ENCODE measurements at places on chromosomes 12 and 14.
A peak's percentile ranks its signal among the peaks of the same experiment; 100 is the strongest.

- DNase-seq: peak; percentile 67
Observed at GRCh38 chr14:24789378-24789884, 155.4 kb upstream of the GZMB start.

DNA sequence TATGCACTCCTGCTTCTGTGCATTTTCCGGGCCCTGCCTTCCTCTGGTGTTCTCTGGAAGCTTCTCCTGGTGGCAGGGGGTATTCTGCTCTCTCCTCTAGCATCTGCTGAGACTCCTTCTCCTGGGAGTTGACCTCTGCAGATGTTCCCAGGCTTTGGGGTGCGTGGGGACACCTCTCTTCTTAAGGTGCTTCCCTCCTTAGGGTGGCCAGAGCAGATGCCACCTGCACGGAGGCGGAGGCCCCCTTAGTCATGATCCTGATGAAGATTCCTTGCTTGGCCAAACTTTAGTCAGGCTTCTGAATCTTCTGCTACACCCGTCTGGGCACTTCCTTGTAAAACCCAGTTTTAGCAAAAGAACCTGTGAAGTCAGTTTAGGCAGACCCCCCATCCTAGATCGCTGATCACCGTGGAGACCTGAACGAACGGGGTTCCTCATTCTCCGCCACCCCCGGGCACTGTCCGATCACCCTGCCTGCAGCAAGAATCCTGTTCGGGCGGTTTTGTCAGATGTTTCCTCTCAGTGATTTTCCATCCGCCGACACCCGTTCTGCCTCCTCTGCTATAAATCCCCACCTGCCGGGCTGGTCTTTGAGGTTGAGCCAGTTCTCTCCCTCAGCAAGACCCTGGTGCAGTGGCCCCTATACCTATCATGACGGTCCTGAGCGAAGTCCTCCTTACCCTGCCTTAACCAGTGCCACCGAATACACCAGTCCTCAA, 111.9 kb downstream of the CALM1 start:
- no peak for DNase-seq

DNA sequence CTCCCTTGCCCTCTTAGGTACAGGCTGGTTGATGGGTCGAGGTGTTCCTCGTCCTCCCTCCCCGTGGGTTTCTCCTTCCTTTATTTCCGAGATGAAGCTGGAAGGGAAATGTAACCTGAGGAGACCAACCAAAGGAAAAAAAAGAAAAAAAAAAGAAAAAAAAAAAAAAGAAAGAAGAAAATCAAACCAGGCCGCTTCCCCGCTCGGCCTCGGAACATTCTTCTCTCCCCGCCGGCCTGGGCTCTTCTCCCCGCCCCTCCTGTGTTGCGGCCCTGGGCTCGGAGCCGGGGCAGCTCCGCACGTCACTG, 1.6 kb upstream of the NFATC4 start:
- no peak for DNase-seq

DNA sequence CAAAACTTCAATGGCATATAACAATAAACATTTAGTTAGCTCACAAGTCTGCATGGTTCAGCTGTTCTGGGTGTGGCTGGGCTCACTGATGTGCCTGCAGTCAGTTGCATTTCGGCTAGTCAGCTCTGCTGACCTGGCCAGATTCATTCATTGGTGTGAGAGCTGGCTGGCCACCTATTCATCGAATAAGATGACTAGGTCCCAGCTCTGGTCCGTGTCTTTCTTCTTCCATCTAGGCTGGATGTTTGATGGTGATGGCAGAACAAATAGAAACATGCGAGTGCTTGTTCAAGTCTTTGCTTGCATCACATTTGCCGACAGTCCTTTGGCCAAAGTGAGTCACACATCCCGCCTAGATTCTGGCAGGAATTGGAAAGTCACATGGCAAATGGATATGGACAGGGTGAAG, 203.3 kb upstream of the CRY1 start:
- no peak for DNase-seq

- no peak for DNase-seq
Observed at GRCh38 chr12:18807714-18808113, 69.8 kb downstream of the CAPZA3 start.

DNA sequence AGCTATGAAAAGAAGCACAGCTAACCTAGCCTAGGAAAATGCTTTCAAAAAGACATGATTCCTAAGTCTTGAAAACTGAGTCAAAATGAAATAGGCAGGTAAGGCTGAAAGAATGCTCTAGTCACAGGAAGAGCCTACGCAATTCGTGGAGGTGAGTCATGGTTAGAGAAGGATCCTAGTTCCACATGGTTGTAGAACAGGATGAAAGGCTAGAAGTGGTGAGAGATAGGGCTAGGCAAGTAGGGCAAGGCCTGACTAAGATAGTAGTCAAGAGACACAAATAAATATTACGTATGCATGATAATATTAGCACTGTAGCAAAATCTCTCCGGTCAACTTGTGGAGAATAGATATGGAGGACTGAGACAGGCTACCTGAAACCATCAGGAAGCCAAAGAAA, 47.2 kb downstream of the PLCZ1 start:
- DNase-seq: no peak

DNA sequence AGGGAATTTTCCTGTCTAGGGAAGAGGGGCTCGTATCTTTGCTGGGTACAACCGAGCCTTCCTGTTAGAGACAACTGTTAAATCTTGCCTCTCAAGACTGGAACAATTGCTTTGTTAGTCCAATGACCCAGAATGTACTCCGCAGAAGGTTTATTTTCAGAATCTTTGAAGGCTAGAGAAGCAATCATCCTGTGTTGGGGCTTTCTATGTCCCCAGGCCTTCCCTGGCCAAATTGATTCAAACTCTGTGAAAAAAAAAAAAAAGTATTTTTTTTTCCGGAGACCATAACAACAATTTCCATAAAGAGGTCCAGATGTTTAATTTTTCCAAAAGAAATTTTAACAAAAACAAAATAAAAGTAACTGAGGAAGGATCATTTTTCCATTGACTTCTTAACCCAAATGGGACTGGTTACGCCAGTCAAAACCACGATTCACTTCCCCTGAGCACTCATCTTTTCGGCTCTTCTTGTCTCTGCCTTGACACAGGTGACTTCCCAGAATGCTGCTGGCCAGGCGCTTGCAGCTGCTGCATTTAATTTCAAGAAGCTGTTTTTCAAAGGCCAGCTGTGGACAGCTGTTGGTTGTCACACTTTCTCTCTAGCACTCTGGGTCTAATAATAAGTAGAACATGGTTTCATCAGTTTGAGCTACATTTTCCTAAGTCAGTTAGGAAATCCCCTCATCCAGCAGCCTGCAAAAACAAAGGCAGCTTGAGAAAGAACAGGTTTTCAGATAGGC, 81.6 kb upstream of the MANSC4 start:
- no peak for DNase-seq

DNA sequence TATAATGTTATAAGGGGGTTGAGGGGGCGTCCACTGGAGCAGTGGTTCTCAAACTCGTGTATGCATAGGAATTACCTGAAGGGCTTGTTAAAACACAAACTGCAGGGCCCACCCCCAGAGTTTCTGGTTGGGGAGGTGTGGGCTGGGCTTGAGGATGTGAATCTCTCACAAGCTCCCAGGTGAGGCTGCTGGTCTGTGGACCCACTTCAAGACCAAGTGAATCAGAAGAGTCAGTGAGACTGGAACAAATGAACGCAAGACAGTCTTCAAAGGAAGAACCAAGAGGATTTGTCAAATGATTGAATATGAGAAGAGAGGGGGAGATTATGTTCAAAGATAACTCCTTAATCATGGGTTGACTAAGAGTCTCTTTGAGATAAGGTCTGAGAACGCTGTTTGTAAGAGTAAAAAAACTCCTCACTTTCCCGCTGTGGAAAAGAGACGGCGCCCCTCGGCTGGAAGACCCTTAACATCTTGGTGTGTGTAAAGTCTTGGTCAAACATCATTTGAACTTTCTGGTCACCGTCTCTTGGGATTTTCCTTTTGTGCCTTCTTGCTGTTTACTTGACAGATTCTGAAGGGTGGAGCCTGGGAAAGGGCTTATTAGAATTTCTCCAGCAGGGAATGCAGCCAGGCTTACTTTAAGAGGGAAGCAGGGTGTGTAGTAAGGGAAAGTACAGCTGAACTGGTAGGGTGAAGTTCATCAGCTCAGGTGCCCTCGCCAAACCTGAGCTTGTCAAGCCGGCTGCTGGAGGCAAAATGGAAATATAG, 5.3 kb upstream of the FOXN3 start:
- DNase-seq: no peak

DNA sequence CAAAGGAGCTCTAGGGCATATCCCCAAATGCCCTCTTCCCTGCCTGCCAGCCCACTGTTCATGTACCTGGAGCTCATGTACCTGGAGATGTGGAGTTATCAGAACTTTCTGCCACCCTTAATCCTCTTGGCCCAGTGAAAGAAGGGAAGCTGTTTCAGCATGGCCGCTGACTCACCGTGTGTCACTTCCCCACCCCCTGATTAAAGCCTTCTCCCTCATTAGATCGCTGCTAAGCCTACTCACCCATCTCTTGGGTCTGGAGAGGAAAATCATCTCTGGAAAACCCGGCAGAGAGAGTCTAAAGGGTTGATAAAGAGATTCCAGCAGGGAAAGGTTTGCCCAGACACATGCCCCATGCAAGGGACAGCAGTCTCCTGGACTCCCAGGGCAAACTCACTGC, 4.5 kb upstream of the LTBP2 start:
- no peak for DNase-seq

DNA sequence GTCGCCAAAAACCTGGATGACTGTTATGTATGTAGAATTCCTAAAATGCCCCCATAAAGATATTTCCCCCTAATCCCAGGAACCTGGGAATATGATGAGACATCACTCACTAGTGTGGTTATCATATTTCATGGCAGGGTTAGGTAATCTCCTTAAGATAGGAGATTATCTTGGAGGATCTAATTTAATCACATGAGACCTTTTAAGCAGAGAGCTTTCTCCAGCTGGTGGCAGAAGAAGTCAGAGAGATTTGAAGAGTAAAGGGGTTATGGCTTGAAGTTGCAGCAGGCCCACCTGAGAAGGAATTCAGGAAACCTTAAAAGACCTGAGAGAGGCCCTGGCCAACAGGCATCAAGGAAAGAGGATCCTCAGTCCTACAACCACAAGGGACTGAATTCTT, 53.6 kb downstream of the DYRK2 start:
- DNase-seq: no peak

GRCh38 chr14:49960453-49960852, 67.6 kb downstream of the ARF6 start:
- no peak for DNase-seq

GRCh38 chr14:69214393-69214792, 23.1 kb downstream of the EXD2 start:
- no peak for DNase-seq

GRCh38 chr12:64452559-64453329, 824 bp downstream of the TBK1 start:
- DNase-seq: no peak

DNA sequence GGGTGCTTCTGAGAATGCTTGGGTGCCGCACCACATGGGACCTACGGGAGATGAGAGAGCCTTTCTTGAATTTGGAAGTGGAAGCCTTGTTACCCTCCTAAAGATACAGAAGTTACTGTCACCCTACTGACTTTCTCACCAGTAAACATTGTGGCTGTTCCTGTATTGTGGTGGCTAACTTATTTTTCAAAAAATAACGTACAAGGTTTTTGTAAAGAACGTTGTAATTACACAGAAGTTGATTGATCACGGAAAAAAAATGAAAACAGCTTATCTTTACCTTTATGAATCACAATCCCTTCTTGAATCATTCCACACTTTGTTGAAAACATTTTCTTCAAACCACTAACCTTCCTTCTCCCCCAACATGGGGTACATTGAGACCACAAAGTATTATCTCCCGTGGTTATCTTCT, 22.0 kb upstream of the PPFIBP1 start:
- DNase-seq: no peak

DNA sequence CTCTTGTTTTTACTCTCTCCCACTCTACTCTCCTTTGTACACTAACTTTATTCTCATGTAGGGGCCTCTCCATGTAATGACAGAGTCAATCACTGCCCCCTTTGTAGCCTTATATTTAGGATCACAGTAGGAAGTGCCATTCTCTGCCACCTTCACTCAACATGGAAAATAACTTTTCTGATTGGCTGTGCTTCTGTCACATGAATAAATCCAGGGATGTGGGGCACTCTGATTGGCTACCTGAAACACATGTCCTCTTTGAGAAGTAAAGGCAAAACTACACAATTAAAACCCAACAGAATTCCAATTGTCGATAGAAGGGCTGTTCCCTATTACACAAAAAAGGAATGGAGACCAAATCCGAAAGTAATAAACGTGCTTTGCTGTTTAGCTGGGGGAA, at the start of gene RNASE9:
Gene RNASE9, minus strand, starts transcription at position 87 of the 400 bp plus-strand sequence.
- DNase-seq: no peak

DNA sequence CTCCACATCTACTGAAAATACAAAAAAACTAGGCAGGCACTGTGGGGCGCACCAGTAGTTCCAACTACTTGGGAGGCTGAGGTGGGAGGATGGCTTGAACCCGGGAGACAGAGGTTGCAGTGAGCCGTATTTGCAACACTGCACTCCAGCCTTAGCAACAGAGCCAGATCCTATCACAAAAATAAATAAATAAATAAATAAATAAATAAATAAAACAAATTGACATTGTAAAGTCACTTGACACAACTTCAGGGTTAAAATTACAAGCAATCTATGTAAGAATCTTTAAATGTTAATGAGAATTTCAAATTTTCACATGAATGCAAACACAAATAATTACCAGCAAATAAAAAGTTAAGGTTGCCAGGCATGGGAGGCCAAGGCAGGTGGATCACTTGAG, 11.1 kb downstream of the ATXN2 start:
- DNase-seq: no peak

DNA sequence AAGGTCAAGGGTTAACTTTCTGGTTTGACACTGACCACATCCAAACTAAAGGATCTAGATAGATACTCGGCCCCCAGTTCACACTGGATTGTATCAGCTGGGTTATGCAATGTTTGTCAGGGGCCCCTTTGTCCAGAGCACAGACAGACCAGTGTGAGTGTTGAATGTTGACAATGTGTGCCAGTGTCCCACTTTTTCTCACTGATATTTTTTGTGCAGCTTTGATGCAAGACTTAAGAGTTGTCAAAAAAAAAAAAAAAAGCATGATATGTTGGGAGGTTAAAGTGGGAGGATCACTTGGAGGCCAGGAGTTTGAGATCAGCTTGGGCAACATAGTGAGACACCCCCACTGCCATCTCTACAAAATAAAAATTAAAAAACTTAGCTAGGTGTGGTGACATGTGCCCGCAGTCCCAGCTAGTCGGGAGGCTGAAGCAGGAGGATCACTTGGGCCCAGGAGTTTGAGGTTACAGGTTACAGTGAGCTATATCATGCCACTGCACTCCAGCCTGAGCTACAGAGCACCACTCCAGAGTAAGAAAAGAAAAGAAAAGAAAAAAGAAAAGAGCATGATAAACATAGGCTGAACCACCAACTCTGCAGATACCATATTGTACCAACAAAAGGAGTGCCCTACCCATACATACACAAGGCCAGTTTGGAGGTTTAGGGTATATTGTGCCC, 97.5 kb downstream of the LGR5 start:
- DNase-seq: no peak
